Pancreas (tissue), 10 donors: ENCODE measurements at places on chromosomes 4 and X. TPM values are rescaled to one million over a fixed set of nuclear protein-coding genes. Genes with fewer than 3 reads are reported as not detected.

- no peak for DNase-seq
Measured at GRCh38 chr4:126592088-126592487, 1040.7 kb upstream of the INTU start.

- DNase-seq: no peak
Measured at GRCh38 chr4:23268072-23268771, 575.5 kb downstream of the GBA3 start.

DNA sequence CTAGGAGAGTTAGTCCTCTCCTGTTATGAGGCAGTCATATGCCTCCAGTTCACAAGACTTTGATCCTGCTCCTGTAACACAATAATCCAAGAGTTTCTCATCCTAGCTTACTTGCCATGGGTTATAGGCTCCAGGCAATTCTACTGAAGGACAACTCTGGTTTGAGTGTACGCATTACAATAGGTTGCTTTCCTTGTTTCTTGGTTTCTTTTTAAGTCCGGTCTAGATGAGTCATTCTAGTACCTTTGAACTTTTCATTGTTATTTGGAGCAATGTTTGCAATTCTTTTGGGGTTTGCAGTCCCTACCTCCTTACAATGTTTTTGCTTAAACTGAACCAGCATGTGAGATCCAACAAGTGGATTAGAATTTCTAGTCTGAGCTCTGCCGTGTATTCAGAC lies 109.1 kb downstream of the ANAPC4 start:
- DNase-seq: no peak

- peak; percentile 79 for DNase-seq
Measured at GRCh38 chrX:152897222-152898131, at the start of gene ZNF185. Gene ZNF185, plus strand, starts transcription at chrX:152898067. Its CDS starts 16,423 bp downstream, at chrX:152914490.

DNA sequence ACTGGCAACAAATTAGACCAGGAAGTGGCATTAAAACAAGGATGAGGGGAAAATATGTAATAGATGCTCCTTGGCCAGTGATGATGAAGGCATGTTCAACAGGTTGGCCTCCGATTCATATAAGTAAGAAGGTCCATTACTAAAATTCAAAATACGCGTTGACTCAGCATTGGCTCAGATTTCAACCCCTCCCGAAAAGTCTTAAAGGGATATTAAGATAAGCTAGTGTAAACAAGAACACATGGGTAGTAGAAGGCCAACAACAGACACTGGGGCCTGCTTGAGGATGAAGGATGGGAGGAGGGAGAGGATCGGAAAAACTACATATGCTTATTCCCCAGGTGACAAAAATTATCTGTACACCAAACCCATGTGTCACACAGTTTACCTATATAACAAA lies 19.1 kb upstream of the LAP3 start:
- DNase-seq: no peak

DNA sequence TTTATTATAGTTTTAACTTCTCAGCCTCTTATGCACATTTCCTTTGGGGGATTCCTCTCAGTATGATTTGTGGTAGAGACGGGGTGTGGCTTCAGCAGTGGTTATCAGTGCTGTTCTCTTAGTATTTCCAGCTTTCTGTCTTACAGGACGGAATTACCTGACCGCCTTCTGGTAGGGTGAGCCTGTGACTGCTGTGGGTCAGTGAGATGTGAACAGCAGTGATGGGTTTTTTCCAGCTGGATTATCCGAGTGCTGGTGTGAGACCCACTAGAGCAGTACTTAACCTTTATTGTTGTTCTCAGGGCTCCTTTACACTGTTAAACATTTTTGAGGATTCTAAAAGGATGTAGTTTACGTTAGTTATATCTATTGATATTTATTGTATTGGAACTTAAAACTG lies 135.2 kb downstream of the SLIT2 start:
- no peak for DNase-seq

GRCh38 chrX:70481471-70482270 lies 37.0 kb downstream of the DLG3 start:
- DNase-seq: no peak

DNA sequence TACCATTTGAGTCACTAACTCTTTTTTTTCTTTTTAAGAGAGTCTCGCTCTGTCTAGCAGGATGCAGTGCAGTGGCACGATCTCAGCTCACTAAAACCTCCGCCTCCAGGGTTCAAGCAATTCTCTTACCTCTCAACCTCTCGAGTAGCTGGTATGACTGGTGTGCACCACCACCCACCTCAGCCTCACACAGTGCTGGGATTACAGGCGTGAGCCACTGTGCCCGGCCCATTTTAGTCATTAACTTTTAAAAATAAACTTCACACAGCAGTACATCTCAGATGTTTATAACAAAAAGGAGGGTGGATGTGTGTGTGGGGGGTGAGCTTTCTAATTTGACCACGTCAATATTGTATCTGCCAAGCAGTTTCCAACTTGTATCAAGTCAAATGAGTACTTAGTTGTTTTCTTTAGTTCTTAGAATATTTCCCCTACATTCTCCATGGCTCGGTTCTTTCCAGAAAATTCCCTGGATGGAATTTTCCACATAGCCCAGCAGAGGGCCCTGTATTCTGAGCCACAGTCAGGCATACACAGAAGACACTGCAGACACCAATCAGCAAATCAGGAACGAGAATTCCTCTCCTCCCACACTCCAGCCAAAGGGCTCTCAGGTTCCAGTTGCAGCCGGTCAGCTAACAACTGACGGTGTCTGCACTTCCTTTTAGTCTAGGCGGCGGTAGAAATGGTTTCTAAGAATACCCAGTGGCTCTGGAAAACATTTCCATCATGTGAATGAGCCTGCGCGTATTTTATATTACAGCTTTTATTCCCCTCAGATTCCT lies 20.1 kb upstream of the ARAF start:
- DNase-seq: no peak

DNA sequence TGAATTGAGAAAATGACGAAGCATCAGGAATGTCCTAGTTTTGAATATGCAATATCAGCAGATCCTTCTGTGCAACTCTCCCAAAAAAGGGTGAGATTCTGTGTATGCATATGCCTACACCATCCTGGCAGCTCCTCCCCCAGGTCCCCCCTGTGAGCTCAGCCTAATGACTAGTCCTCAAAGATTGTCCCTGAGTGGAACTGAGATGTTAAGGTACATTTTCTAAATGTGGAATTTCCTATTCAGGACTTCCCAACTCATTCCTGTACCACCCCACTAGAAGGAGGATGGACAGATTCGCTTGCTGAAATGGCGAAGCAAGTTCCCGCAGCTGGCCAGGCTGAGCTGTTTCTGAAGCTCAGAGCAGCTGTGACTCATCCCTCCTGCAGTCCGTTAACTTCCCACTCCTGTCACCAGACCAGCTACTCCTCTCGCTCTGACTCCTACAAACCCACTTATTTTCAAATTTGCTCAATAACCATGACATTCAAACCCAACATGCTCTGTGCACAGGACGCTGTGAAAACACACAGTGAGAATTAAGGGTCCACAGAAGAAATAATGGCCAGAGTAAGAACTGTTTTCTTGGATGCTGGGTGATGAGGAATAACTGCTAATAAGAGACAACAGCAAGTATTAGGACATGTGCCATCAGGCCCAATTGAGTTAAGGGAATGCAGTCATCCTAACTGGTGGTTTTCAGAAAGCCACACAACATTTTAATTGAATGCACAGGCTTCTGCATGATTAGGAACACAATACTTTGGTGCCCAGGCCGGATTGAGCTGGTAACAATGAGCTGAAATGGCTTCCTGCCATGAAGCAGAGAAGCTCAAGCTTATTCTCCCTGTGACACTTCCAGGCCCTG lies 40.0 kb upstream of the IRF2 start:
- DNase-seq: no peak

DNA sequence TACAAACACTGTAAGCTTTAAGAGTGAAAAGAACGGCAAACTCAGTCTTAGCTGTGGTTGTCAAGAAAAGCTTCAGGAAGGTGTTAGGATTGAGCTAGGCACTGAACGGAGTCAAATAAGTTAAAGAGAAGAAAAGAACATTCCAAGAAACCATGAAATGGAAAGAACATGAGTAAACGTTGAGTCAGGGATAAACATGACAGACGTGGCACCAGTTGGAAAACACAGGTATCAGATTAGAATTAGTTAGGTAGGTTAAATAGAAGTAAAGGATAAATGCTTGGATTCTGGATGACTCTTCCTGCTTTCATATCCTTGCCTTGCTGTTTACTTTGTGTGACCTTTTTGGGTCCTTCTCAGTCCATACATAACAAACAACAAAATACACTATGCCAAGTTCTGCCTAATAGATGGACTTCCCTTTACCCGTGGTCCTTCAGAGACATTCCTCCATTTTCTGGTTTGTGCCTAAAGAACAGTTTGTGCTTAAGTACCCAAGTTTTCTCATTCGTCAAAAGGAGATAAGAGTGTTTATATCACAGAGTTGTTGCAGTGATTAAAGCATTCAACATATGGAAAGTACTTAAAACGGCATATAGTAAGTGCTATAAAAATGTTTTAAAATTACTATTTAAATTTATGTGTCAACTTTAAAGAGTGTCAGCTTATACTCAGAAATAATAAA lies 446.9 kb downstream of the TMA16 start:
- DNase-seq: no peak

- no peak for DNase-seq
Measured at GRCh38 chr4:138308356-138308755, 66.2 kb upstream of the SLC7A11 start.

GRCh38 chr4:30268370-30268769 lies 451.8 kb upstream of the PCDH7 start:
- DNase-seq: no peak

- no peak for DNase-seq
Measured at GRCh38 chr4:7419961-7420660, 14.6 kb downstream of the PSAPL1 start.

- no peak for DNase-seq
Measured at GRCh38 chr4:55020131-55020530, 105.3 kb downstream of the KDR start.

DNA sequence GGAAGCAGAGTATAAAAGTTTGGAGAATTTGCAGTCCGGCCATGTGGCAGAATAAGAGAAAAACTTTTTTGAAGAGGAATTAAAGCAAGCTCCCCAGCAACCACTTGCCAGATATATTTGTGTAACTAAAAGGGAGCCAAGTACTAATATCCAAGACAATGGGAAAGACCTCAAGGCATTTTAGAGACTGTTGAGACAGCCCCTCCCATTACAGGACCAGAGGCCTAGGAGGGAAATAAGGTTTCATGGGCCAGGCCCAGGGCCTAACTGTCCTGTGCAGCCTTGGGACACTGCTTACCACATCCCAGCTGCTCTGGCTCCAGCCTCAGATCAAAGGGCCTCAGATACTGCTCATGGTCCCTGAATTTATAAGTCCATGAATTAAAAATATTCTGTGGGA lies 659.4 kb downstream of the PCDH19 start:
- no peak for DNase-seq

DNA sequence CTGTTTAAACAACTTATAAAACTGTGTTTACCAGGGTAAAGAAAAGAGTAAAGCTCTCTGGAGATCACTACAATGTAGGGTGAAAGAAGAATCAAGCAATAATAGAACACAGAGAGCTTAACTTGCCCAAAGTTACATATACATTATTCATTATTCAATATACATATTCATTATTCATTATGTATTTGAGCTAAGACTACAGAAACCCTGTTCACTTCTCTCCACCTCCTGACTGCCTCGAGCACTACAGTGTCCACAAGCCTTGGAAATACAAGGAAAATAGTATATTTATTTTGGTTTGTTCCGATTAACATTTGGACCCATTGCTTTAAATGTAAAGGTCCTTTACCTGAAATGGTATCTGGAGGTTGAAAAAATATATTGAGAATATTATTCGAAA lies 35.9 kb upstream of the ELF2 start:
- no peak for DNase-seq

DNA sequence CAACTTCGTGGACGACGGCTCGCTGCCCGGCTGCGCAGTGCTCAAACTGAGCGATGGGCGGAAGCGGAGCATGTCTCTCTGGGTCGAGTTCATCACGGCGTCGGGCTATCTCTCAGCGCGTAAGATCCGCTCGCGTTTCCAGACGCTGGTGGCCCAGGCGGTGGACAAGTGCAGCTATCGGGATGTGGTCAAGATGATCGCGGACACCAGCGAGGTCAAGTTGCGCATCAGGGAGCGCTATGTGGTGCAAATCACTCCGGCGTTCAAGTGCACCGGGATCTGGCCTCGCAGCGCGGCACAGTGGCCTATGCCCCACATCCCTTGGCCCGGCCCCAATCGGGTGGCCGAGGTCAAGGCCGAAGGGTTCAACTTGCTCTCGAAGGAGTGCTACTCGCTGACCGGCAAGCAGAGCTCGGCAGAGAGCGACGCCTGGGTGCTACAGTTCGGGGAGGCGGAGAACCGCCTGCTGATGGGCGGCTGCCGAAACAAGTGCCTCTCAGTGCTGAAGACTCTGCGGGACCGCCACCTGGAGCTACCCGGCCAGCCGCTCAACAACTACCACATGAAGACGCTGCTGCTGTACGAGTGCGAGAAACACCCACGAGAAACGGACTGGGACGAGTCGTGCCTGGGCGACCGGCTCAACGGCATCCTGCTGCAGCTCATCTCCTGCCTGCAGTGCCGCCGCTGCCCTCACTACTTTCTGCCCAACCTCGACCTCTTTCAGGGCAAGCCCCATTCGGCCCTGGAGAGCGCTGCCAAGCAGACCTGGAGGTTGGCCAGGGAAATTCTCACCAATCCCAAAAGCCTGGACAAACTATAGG lies 1.5 kb downstream of the MAB21L2 start:
- peak; percentile 15 for DNase-seq

DNA sequence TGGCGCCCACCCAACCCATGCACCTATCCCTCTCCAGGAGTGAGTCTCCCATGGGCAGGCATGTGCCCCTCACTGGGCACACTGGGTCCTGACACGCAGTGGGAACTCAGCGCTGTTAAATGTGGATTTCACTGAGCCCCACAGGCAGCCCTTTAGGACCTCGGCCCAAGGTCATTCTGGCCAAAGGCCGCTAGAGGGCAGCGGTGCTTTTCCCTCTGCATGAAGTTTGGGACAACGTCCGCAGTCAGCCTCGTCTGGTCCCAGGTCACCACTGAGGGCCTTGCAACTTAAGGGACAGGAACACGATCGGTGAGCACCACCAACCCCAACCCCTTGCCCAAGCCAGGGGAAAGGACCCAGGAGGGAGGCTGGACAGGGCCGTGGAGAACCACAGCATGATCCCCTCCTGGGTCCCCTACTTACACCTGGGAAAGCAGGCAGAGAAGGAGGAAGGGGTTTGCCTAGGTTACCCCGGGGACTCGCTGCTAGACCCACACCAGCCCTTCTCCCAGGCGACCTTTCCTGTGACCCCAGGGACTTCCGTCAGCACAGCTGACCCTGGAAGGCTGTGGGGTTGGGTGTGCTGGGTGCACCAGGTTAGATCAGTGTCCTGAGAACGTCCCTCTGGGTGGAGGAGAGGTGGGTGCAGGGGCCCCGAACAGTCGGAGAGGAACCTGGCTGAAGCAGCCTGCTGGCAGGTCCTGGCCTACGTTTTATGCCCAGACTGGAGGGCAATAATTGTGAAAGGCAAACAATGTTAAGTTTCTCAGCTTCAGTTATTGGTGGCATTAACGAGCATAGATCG lies 24.0 kb downstream of the CYTL1 start:
- peak; percentile 41 for DNase-seq

- no peak for DNase-seq
Measured at GRCh38 chrX:73836956-73837477, 274.0 kb downstream of the CHIC1 start.

BBS7 gene
- 3.5 TPM for total RNA-seq

VSIG1 gene
- total RNA-seq: not detected

FNIP2 gene
- total RNA-seq: 28.2 TPM

DCHS2 gene
- total RNA-seq: 0.15 TPM

TLR3 gene
- 10.7 TPM for total RNA-seq

CXorf65 gene
- total RNA-seq: not detected

LAS1L gene
- 15.1 TPM for total RNA-seq

AKAP14 gene
- not detected for total RNA-seq

ARHGEF6 gene
- total RNA-seq: 1.2 TPM

FGFR3 gene
- 61.0 TPM for total RNA-seq

RPS6KA3 gene
- 15.0 TPM for total RNA-seq

CORIN gene
- total RNA-seq: 0.12 TPM

FGFRL1 gene
- total RNA-seq: 30.2 TPM

C4orf36 gene
- 0.88 TPM for total RNA-seq
